ENCODE measurements at places on chromosomes 2 and 18.

- DNase-seq, result no peak
Measured at GRCh38 chr18:22197668-22198067, 28.3 kb downstream of the GATA6 start.

- DNase-seq, result no peak
Measured at GRCh38 chr2:120012363-120012762, 514 bp upstream of the EPB41L5 start.

DNA sequence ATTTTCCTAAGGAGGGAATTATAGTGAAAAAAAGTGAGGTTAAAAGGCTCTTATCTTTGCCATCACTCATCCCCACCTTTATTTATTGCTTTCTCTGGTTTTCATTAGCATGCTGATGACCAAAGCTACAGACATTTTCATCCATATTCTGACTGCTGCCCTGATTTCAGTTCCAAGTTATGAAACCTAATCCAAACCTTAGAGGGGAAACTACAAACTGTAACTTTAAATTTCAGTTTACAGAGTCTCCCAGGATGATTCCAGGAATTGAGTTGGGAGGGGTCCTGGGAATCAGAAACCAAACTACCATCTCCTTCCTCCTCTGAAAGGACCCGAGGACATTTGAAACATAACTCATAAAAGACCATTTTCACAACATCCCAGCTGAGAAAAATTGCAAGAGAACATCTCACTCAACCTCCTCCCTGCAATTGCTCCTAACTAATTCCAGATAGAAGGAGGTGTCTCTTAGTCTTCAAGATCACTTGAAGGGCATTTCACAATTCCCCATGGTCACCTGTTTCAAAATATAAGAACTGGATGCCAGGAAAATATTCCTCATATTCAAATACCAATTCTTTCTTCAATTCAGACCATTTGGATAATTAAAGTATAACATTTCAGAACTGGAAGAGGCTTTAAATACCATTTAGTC lies 520.6 kb downstream of the TNS1 start:
- no peak for DNase-seq

GRCh38 chr2:234425639-234426603 lies 71.0 kb downstream of the ARL4C start:
- DNase-seq, result peak; percentile 34

GRCh38 chr18:69580107-69580506 lies 179.4 kb downstream of the DOK6 start:
- DNase-seq, result no peak

DNA sequence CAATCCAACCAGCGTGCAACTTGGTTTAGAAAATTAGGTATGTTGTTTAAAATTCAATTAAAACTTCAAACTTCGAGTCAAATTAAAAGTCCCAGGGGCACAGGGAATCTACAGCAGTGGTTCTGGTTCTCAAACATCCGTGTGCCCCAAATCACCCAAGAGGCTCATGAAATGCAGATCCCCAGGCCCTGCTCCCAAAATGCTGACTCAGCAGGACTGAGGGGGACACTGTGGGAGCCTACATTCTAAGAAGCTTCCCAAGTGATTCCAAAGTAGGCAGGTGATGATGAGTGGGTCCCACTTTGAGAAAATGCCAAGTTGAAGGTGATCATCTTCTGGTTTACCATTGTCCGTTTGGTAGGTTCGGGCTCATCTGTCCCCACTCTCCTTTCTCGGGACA lies 82.3 kb downstream of the GALNT14 start:
- DNase-seq, result no peak

- DNase-seq, result no peak
Measured at GRCh38 chr18:37225279-37225678, 340.3 kb downstream of the CELF4 start.

DNA sequence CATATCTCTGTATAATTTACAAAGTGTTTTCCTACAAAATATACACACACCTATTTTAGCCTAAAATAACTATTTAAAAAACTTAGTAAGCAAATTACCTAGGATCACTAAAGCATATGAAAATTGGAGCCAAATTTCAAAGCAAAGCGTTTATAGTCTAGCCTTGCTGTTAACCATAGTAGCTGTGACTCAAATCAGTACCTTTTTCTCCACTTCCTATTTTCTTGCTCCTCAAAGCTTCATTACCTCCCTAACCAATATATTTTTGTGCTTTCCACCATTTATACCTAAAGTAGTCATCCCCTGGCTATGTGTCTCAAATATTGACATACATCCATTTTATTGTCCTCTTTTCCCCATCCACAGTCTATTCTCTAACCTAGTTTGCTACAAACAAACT lies 73.1 kb downstream of the ERBB4 start:
- DNase-seq, result no peak

DNA sequence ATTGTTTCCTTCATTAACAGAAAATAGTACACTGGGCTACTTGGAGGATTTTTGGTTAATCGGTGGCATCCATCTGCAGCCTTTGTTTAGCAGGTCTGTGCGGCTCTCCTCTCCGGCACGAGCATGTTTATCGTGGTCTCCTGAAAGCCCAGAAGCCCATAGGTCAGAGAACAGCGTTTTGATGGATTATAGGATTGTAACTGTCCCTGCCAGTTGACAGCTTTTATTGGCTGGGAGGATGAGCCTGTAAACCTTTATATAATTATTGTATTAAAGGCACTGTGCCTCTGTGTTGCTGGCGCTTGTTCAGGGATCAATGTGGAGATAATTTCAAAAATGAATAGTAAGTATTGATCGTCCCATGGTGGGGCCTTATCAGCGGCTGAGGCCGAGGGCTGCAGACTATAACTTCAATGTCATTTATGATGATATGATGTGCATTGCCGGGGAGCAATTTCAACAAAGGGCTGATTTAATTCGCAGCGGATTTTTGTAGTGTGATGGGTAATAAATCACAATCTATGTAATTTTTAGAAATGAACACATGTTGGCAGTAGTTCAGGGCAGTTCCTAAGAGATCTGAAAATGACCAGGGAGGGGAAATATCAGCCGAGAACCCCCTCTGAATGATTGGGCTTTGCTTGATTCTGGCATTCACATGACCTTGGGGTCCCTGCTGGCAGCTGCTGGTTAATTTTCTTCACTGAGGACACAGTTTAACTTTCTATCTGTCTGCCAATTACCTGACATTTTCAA lies 736.1 kb downstream of the GALR1 start:
- no peak for DNase-seq

GRCh38 chr2:149364839-149365238 lies 34.5 kb downstream of the LYPD6 start:
- DNase-seq, result no peak

DNA sequence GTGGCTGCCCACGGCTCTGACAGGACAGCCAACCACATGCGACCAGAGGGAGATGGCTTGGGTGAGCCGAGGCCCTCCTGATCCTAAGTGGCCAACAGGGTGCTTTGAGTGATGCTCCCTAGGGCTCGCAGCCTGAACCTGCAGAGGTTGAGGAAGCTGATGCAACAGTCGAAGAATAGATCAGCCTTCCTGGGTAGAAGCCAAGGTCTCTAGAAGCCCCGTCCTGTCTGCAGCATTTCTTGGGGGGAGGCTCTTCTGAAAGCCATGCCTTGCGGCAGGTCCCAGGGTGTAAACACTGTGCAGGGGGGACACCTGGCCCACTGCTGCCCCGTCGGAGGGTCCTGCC lies 136.4 kb downstream of the HDAC4 start:
- peak; percentile 58 for DNase-seq

GRCh38 chr2:178628605-178629004 lies 148.3 kb downstream of the PLEKHA3 start:
- no peak for DNase-seq

DNA sequence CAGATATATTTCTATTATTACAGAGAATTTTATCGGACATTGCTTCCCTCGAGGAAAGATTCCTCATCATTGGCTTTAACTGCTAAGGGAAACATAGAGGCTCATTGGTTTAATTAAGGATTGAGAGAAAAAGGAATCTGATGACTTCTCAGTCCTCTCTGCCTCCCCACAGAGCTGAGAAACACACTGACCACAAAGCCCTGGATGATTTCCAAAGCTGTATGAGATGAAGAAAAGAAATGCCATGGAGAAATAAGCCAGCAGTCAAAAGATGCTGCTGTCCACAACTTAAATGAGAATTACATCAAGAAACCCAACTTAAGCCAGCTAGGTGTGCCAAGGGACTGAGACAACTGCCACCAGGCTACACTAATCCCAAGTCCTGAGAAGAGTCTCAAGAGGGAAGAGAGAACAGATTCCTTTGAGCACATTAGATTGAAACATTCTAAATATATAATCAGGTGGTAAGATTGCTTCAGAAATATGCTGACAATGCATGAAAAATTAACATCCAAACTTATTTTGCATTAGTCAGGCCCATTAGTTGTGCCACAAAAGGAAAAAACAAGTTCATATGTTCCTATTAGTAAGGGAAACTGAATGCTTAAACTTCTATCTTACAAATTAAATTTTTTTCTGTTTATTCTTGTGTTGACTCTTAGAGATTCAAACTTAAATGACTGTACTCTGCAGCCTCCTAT lies 308.1 kb upstream of the CYRIA start:
- no peak for DNase-seq
